ENCODE measurements at places on chromosomes 16 and 17.

DNA sequence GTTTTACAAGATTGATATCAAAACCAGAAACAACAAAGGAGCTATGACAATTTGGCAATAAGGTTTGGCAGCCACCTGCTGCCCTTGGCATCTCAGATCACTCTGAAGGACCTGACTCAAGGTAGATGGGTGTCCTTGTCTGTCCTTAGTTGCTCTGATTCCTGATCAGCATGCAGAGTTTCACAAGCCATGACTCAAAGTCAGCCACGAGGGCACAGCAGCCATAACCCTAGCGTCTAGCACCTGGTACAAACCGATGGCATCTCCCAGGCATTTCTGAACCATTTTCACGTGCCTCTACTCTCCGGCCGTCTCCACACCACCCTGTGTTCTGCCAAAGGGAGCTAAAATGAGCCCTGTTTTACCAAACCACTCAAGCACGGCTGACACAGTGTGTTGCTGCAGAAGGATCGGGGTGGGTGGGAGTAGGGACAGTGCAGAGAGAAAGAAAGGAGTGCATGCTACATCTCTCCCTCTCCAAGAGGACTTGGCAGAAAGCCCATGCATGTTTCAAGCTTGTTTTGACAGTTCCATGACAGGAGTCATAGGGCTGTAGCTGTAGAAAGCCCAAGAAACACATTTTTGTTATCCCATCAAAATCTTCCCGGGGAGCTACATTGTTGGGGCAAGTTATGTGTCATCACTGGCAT is 297.3 kb downstream of the ABCC12 start:
- DNase-seq: no peak

DNA sequence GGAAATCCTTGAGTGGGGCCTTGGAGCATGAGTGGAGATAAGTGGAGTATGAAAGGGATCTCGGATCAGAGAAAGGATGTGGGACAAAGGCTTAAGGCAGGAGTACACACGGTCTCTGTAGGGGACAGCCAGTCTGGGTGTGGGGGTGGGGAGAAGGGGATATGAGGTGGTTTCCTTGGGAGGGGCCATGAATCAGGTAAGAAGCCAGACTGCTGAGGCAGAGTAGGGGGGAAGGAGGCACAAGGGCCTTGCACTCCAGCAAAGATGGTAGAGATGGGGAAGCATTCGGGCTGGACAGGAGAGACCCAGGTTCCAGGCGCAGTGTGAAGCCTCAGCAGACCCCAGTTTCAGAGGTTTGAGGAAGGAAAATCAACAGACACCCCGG is 1.6 kb downstream of the HSD11B2 start:
- no peak for DNase-seq

DNA sequence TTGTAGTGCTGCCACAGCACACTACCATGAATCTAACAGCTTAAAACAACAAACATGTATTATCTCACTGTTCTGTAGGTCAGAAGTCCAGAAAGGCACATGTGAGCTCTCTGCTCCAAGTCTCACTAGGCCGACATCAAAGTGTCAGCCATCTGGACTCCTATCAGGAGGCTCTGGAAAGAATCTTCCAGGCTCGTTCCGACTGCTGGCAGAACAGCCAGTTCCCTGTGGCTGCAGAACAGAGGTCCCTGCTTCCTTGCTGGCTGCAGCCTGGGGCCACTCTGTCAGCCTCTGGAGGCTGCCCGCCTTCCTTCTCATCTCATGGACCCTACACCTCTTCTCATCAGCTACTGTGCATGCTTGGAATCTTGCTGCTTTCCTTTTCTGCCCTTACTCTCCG is 168.9 kb downstream of the CBLN1 start:
- no peak for DNase-seq

- DNase-seq: no peak
These were observed 45.9 kb downstream of the HS3ST3B1 start for GRCh38 chr17:14346801-14347200.

- no peak for DNase-seq
These were observed 2.9 kb downstream of the XPO6 start for GRCh38 chr16:28208824-28209223.

- no peak for DNase-seq
These were observed 17.3 kb downstream of the ATP2A1 start for GRCh38 chr16:28895609-28896008.

DNA sequence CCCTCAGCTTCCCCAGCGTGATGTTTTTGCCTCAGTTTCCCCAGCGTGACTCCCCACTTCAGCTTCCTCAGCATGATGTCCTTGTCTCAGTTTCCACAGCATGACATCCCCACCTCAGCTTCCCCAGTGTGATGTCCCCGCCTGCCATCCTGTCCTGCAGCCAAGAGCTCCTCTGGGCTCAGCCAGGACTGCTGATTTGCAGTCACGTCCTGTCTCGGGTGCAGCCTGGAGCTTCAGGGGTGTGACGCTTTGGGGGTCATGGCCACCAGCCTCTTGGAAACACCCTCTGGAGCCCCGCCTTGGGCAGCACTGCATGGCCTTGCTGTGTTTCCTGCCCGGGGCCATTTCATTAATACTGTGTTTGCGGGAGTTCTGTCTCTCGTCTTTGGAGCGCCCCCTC is 16.5 kb upstream of the NUDT16L1 start:
- DNase-seq: no peak

DNA sequence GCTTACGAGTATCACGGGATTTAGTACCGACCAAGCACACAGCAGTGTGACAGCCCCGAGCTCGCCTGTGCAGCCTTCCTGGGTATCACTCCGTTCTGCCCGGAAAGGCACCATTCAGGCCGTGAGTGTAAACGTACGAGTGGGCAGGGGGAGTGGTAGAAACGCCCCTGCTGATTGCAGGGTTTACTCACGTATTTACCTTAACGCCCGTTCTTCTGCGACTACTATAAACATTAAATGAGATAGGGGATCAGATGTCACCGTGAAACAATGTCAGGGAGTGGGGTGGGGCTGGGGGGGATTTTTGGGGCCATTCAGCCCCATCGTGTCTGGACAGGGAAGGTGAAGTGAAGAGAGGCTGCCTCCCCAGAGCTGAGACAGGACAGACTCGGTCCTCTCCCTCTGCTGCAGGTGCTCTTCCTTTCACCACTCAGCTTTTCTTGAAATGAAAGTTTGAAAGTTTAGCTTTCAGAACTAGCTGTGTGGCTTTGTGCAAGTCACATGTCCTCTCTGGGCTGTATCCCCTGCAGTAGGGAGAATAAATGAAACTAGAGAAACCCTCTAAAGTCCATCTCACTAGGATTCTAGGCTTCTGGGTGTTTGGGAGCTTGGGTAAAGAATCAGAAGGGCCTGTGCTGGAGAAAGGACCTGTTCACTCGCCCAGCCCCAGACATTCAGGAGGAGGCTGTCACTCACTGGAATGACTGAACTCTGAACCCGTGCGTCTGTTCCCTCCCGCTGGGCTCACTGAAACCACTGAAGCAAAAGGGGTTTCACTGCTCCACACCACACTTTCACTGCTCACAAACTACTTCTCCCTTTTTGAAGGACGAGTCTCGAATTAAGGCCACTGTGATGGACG is 66.7 kb downstream of the RPA1 start:
- no peak for DNase-seq

DNA sequence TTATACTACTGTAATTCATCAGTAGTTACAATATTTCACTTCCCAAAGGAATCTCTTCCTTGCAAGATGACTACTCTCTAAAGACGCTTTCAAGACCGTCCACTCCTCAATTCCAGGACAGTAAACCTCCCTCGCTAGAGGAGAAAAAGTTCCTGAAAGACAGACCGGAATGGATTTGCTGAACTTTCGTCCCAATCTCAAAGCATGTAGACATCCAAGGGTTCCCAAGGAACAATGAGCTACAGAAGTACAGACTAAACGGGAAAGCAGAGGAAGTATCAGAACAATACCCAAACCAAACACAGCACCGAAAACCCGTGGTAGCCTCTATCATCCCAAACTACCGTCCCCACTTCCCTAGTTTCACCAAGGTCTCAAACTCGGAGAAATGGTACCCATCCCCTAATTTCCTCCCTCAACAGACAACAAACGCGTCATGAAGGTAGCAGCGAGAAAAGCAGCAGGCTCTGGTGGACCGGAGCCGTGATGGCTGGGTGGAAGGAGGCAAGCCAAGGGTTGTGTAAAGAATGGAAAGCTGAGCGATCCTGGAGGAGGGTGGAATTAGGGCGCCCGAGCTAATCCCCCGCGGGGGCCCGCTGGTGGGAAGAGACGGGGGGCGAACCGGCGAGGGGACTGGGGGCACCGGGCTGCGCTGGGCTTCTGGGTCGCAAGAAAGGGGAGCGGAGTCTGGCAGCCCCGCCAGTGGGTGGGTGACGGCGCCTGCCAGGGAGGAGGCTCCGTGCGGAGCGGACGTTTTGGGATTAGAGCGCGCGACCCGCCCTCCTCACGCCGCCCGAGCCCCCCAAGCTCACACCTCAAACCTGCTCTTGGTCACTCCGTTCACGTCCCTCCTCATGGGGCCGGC is 647 bp downstream of the FBXL20 start:
- DNase-seq: no peak

Measured in stimulated activated CD8-positive, alpha-beta memory T cell treated with anti-CD3 and anti-CD28 coated beads, Interleukin-4, amount 100 ng/mL, for 24 hours (primary cell).